ENCODE measurements at places on chromosomes 5 and 9. TPM values are rescaled to one million over a fixed set of nuclear protein-coding genes. Genes with fewer than 3 reads are reported as not detected.

SLC6A19 gene
- total RNA-seq: not detected

TAS2R1 gene
- total RNA-seq: not detected

RANBP17 gene
- total RNA-seq: 16.2 TPM

ARSI gene
- total RNA-seq: 0.32 TPM

RGMB gene
- total RNA-seq: 17.9 TPM

TOR4A gene
- total RNA-seq: 15.6 TPM

SOHLH1 gene
- not detected for total RNA-seq

TRIP13 gene
- total RNA-seq: 6.1 TPM

CDC20B gene
- not detected for total RNA-seq

Data from cardiac atrium fibroblast (primary cell).